ENCODE measurements at places on chromosomes 7 and 10. TPM values are rescaled to one million over a fixed set of nuclear protein-coding genes. Genes with fewer than 3 reads are reported as not detected.

The CYP51A1 gene
- 268 TPM for total RNA-seq

The ANKRD26 gene
- total RNA-seq = 7.9 TPM

The SPDYE6 gene
- not detected for total RNA-seq

The ACSM6 gene
- total RNA-seq = not detected

The ZNF138 gene
- total RNA-seq = 3.9 TPM

The SCIN gene
- not detected for total RNA-seq

The ACSL5 gene
- not detected for total RNA-seq

The CYP2C19 gene
- not detected for total RNA-seq

The DOCK4 gene
- 37.2 TPM for total RNA-seq

The GIMAP1 gene
- not detected for total RNA-seq

All from foreskin keratinocyte (primary cell).